ENCODE measurements at places on chromosomes 3 and 15.

DNA sequence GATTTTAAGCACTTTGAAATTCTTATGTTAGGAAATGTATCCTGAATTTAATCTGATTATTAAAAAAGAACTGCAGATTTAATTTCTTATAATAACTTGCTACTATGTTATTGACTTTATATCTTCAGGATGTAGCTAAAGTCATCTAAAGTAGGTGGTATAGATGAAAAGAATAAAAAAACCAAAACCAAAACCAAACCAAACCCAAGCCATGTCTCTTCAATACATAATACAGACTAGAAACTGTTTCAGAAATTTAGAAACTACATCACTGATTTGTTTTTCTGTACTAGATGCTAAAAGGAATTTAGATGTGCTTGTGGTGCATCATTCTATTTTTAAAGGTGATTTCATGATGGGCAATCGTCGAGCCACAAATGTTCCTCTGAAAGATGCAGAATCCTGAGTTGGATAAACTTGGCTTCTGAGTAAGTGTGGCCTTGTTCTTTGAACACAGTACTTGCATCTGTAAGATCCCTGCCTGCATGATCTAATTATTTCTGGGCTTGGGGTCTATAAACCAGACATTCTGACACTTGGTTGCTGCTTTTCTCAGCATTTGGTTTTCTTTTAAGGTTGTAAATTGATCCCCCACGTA is 287.1 kb upstream of the SUCLG2 start:
- DNase-seq = no peak

GRCh38 chr3:68953816-68954444 is 21.6 kb upstream of the TAFA4 start:
- peak; percentile 23 for DNase-seq

DNA sequence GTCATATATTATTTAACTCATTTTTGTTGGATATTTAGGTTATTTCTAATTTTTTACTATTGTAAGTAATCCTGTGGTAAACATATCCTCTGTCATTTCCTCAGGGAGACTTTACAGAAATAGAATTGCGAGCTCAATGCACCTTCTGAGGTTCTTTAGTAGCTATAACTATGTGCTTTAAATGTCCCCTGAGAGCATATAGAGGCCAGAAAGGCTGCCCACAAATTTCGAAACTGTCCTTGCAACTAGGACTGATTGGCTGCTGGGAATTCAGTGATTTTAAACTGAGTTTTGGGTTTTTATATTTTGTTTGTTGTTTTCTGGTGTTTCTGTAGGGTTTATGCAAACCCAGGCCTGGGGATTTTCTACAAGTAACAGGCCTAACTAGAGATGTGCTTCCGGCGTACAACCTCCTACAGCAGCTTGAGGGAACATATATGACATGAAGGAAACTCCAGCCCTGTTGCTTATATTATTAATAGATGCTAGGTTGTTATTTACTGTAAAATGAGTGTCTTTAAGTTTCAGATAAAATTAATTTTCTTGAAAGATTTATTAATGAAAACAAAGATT is 29.1 kb upstream of the P4HTM start:
- DNase-seq = no peak

DNA sequence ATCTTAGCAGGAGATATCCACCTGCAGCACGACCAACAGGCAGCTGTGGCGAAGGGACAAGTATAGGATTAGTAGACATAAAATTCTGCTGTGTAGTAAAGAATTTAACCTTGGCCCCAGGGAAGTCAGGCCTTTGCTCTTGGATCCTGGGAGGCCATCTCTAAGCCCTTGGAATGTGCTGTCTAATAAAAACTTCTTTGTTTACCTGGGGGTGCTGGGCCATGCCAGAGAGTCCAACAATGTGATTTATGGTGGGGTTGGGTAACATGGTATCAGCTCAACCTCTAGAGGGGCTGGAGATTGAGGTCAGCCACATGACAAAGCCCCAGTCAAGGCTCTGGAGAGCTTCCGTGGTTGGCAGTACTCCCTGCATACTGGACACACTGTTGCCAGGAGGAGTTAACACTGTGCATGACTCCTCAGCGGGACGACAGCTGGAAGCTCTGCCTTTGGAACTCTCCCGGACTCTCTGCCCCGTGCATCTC is 52.4 kb downstream of the HEG1 start:
- peak; percentile 47 for DNase-seq

GRCh38 chr15:48596415-48596814 is 49.1 kb downstream of the FBN1 start:
- DNase-seq = no peak

DNA sequence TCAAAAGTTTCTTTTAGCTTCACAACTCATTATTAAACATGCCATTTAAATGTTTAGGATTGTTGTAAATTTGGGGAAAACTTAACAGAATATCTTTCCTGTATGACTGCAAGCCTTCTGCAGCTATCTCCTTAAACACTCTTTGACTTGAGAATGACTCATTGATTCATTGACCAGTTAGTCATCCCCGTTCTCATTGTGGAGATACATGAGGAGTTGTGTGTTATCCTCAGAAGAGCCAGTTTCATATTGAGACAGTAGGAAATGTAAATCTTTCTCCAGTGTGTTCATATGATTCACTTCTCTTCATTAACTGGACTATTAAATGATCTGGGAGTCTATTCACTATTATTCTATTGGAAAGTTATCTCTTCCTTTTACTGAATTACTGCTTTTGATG is 83.0 kb downstream of the CRYGS start:
- DNase-seq = no peak

GRCh38 chr3:5707794-5708193 is 520.3 kb downstream of the EDEM1 start:
- no peak for DNase-seq

DNA sequence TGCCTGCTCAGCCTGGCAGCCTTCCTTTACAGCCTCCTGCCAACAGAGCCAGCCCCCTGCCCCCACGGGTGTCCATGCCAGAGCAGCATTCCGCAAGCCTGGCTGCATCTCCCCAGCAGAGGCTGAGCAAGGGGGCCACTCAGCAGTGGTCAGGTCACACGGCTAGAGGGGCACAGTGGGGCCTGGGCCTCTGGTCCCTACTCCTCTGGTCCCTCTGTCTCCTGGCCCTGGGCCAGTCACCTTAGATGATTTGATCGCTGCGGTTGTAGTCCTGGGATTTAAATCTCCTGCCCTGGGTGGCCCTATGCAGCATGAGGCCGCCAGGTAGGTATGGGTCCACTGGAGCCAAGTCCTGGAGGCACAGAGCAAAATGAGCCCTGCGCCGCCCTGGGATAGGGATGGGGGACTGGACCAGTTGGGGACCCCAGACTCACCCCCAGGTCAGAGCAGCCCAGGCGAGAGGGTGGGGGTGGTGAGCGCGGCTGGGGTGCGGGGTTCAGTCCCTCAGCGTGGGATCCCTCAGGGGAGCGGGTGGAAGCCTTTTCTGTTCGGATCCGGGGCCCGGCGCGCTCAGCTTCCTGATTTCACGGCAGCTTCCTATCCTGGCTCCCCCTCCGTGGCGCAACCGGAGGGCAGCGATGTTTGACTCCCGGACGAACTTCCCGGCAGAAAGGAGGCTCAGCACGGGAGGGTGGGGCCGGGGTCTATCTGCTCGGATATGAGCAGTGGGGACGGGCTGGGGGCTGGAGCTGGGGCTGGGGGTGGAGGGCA is at the start of gene ZBTB47:
TSS of gene ZBTB47 (plus strand) at position 138 of the 771 bp plus-strand sequence. CDS start 4,659 bp downstream, outside the sequence.
- DNase-seq = peak; percentile 69

DNA sequence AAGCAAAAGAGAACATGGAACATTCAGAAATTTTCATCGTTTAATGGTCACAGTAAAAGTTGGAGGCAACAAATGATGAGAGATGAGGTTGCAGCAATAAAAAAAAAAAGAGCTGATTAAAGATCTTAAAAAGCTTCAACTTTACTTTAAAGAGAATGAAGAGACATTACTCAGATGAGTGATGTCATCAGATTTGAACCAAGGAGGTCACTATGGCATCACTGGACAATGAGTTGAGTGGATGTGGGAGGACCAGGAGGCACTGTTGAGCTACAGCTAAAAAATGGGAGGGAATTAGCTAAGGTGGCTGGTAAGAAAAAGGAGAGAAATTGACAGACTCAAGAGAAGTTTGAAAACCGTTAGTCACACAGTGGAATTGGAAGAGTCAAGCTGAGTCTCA is 138.4 kb downstream of the SST start:
- no peak for DNase-seq

DNA sequence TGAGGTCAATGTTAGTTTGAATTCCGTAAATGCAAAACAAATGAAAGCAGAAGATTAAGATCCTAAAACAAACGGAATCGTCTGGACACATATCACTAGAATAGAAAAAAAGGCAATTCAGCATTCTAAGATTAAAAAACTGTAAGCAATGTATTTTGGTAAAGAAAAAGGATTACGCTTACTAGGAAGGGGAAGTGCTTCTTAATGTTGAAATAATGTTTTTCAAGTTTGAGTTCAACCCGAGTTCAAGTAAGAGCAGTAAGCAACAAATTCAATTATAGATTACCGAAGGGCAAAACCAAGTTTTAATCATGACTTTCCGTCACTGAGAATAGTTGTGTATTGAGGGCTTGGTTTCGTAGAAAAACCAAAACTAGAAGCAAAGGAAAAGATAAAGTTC is 637 bp downstream of the CIP2A start:
- DNase-seq = no peak

DNA sequence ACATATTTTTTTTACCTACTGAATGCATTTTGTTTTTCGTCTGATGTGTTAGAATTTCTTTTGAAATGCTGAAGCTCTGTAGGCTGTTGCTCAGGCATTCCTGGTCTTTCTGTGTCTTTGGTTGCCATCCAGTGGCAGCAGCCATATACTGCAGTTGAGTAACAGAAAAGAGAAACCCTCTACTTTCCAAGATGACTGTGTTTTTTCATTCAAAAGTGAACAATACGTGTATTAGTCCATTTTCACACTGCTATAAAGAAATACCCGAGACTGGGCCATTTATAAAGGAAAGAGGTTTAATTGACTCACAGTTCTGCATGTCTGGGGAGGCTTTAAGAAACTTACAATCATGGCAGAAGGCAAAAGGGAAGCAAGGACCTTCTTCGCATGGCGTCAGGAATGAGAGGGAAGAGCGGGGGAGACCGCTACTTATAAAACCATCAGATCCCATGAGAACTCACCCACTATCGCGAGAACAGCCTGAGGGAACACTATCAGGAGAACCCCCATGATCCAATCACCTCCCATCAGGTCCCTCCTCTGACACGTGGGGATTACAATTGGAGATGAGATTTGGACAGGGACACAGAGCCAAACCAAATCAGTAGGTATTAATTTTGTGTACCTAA is 4.7 kb upstream of the GOLGA8B start:
- DNase-seq = peak; percentile 61

DNA sequence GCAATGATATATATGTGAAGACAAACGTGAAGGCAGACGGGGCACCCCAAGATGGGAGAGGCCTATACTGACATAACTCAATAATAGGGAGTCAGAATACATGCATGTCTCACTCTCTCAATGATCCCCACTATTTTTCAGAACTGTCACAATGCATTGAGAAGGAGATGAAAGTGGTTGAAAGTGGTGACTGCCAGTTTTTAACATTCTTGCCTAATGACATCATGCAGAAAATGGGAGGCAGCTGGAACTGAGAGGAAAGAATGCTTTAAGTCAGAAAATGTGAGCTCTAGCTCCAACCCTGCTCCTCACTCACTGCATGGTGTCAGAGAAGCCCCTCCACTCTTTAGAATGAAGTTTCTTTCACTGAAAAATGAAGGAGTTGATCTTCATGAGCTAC is 55.3 kb upstream of the P2RY1 start:
- no peak for DNase-seq

DNA sequence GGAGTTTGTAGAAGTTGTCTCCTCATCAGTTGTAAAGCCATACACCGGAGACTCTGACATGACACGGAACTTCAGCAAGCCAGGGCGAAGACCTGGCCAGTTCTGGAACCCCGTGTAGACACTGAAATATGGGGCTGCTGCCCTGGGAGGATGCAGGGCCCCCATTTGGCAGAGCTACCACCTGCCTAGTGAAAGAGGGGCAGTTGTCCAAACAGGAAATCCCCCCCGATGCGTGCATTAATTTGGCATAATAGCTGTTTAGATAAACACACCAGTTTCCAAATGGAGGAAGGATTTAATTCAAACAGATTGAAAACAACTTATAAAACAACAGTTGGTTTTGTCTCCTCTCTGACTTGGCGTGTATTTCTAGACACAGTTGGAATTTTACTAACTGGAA is 357.2 kb downstream of the GABRG3 start:
- DNase-seq = peak; percentile 5
